Non-pigmented ciliary epithelial cell (primary cell): ENCODE measurements at places on chromosomes 3 and 15.

DNA sequence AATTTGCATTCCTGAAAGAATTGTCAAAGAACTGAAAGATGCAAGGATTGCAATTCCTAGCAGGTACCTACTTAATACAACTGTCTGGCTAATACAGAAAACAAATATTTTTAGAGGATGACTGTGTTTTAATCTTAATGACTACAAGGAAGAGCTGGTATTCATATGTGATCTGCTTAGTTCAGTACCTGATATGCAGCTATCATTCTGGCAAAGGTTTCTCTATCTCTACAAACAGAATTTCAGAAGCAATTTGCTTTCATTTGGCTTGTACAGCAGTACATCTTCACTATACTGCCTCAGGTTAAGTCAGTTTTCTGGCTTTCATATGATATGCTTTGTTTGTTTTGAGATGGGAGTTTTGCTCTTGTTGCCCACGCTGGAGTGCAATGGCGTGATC, 51.3 kb downstream of the TBL1XR1 start:
- DNase-seq = no peak

DNA sequence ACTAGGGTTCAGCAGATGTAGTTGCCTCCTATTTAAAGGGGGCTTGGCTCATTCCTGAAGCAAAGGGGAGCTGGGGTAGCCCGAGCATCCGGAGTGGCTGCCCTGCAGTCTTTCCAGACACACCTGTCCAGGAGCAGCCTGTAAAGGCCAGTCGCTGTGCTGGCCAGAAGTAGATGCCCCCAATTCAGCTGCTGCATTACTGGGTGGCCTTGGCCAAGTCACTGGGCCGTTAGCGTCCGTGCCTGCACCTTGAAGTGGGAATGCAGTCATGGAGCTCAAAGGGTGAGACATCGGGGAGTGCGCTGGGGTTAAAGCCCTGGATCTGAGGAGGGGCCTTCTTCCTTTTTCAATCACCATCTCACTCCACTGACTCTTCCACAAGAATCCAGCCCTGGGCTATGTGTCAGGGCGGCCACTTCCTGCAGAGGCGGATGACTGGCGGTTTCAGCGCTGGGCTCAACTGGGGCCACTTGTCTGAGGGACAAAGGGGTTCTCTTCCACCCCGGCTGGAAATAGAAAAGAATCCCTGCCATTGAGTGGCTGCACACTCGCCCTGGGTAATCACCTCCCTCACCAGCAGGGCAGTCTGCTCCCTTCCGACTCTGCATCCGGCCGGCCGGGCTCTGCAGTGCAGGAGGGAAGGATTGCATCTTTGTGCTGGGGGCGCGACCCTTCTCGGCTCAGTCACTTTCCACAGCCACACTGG, 11.8 kb downstream of the ALDH1A3 start:
- no peak for DNase-seq

DNA sequence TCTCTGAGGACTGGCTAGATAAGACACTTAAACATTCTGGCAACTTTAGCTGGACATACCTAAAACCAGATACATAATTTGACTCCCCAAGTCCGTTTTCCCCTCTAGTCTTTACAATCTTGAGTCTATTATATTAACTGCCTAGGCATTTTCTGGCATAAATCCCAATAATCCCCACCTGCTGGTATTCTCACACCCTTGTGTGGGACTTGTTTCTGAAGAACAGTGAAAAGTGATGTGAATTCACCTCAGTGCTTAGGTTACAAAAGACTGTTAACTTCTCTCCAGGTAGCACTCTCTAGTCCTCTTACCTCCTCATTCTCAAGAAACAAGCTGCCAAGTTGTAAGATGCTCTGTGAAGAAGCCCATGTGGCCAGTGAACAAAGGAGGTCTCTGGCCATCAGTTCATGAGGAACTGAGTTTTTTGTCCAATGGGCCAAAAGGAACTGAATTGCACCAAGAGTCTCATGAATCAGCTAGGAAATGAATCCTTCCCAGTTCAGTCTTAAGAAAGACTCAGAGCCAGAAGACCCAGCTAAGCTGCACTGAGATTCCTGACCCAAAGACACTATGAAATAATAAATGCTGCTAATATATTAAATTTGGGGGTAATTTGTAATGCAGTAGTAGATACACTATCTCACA, 4.1 kb downstream of the OSBPL11 start:
- no peak for DNase-seq

- no peak for DNase-seq
These were observed 382.1 kb upstream of the TBL1XR1 start for GRCh38 chr3:177579419-177579818.

GRCh38 chr3:17035966-17036365, 151.2 kb downstream of the PLCL2 start:
- no peak for DNase-seq

GRCh38 chr3:133295944-133296917, 103.6 kb upstream of the BFSP2 start:
- no peak for DNase-seq

DNA sequence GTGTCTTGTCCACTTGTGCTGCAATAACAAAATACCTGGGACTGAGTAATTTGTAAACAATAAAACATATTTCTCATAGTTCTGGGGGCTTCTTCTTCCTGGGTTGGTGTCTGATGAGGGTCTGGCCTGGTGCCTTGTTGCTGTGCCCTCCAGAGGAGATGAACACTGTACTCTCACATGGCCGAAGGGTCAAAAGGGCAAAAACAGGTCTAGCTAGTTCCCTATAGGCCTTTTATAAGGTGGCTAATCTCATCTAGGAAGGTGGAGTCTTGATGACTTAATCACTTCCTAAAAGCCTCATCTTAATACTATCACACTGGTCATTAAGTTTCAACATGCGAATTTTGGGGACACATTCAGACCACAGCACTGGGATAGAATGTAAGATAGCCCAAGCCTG, 228.4 kb downstream of the TLE3 start:
- DNase-seq = no peak
